CD4-positive, alpha-beta T cell treated with Interleukin-17A for 1 hour (primary cell): ENCODE measurements at places on chromosomes 2 and 18.

GRCh38 chr18:24262087-24262486 is 123.2 kb downstream of the CABYR start:
- no peak for DNase-seq

- peak; percentile 55 for DNase-seq
Measured at GRCh38 chr2:197113275-197113711, 186.8 kb upstream of the PGAP1 start.

GRCh38 chr18:55334875-55335274 is 253.1 kb downstream of the TCF4 start:
- no peak for DNase-seq

GRCh38 chr2:9697909-9698308 is 67.1 kb upstream of the YWHAQ start:
- peak; percentile 29 for DNase-seq

DNA sequence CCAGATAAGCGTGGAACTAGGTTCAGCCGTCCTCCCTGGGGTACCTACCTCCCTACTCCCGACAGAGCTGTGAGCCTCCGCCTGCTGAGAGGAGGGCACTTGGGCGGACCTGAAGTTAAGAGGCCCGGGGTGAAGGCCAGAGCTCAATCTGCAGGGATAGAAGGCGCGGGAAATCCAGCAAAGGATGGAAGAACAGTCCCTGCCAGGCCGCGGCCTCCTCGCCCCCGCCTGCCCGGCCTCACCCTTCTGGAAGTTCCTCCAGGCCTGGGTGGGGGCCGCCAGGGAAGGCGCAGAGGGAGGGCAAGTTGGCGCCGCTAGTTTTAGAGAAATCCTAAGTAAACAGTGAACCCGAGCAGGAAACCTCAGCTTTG is 13.0 kb downstream of the EN1 start:
- no peak for DNase-seq

- DNase-seq: no peak
Measured at GRCh38 chr2:8119782-8120505, 561.9 kb upstream of the ID2 start.
